ENCODE measurements at places on chromosomes 7 and 10.
A peak's percentile ranks its signal among the peaks of the same experiment; 100 is the strongest.

DNA sequence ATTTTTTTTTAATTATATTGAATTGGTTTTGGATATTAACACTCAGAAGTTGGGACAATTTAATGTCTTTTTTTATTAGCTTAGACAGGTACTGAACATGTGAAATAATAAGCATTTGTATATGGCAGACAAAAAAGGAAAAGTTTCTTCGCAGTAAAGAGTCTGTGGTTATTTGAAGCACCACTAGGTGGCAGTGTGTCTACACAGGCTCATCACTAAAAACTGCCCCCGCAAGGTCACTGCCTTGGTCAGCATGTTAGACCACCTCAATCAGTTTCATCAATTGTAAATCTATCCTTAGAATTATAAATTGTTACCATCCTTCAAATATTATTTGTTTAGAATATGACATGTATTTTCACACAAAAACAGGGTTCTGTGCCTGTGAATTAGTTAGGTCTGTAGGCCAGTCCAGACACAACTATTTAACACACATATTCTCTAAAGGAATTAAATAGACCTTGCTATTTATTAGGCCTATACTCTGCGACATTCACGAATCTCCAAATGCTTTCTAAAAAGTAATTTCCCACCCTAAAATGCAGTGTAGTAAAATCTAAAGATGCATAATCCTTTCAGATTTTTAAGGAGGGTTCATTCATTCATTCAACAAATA, 17.0 kb downstream of the PNLIPRP3 start:
- no peak for DNase-seq

GRCh38 chr10:72334825-72335393, 19.8 kb downstream of the DNAJB12 start:
- DNase-seq = peak; percentile 68

- no peak for DNase-seq
Observed at GRCh38 chr7:1651031-1651446, 19.0 kb upstream of the ELFN1 start.

DNA sequence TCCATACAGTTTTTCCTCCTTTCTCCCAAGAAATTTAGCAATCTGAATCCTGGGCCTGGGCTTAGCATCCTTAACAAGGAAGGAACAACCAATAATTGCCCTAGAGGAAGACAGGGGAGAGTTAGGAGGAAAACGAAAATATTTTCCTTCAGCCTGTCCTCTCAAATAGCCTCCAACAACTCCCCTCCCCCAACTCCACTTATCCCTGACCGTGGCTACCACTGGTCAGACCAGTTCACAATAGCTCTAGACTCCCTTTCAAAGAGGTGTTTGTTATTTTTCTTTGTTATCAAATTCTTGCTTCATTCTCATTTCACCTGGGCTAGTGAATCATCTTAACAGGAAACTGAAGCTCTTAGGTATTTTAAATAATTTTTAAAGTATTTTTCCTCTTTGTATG, 114.1 kb downstream of the CPED1 start:
- DNase-seq = no peak

GRCh38 chr7:40288827-40289226, 154.0 kb downstream of the SUGCT start:
- DNase-seq = no peak

DNA sequence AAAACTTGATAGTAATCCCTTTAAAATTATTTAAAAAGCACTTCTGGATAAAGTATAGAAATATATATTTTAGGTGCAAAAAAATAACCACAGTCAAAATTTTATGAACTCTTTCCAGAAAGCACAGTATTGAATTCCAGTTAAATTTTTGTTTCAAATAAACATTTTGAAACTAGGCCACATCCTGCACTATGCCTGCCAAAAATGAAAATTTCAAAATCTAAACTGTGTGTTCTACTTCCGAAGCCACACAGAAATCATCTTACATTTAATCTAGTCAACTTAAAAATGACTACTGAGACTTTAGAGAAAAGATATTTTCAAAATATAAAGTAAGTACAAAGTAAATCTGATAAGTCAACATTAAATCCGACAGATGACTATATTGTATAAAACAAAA, 50.0 kb downstream of the MAGI2 start:
- DNase-seq = no peak

DNA sequence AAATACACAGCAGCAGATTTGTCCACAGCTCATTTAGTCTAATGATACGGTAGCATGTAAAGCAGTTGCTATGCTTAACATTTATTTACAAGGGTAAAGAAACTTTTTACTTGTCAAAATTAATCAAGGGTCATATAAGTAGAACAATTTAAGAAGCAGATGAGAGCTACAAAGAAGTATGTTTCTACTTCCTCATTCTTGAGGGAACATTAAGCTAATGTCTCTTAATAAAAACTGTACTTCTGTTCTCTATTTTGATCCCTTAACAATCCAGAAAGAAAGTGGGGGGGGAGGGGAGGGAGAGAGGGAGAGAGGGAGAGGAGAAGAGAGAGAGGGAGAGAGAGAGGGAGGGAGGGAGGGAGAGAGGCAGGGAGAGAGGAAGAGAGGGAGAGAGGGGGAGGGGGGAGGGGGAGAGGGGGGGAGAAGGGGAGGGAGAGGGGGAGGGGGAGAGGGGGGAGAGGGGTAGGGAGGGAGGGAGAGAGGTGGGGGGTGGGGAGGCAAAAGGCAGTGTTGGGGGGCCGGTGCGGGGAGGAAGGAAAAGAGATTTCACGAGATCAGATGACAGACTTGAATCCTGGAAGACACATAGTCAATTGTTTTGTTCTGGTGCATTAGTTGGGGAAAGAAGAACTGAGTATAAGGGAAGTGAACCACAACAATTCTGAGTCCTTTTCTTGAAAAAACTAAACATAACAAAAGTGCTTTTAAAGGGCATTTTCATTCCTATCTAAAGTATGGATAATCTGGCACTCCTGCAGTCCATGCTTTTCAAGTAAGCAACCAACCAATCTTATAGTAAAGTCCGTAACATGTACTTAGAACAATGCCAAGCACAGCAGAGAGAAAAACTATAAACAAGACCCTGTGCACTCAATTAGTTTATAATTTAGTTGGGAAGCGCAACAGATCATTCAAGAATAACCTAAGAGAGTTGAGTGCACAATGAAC, 128.0 kb downstream of the USP6NL start:
- DNase-seq = no peak

DNA sequence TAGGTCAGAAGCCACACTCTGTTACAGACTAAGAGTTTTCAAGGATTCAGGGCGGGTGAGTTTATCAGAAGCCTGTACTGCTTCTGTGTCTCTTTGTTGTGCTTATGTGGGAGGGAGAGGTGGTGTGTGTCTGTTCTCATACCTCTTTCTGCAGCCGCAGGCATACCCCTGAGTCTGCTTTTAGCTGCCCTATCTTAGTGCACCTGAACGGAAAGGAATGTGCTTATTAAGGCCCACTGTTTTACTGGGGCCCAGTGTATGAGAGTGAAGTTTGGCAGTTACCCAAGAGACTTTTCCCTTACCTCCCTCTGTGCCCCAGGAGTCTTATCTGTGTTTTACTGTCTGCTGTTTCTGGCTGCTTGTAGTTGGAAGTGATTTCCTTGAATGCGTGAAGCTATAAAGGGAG, 104.3 kb downstream of the TYW1 start:
- DNase-seq = no peak

GRCh38 chr7:134962270-134962780, 24.0 kb upstream of the AGBL3 start:
- no peak for DNase-seq

DNA sequence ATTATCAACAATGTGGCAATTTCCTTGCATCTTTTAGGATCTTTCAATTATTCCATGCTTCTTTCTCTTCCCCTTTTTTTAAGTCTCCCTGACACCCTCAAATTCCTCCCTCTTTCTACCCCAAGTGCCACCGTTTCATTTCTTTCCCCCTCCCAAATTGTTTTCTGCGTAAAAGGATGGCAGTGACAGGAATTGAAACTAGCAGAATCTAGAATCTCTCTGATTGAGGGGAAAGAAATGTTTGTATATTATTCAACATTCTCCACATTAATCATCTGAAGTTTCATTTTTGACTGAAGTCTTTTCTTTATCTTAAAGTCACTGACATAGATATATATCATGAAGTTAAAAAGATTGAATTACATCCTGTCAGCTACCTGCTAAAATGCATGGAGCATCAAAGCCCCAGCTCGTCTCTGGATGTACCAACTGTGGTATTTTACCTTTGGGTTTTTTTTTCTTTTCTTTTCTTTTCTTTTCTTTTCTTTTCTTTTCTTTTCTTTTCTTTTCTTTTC, 633.5 kb downstream of the SORCS3 start:
- no peak for DNase-seq

DNA sequence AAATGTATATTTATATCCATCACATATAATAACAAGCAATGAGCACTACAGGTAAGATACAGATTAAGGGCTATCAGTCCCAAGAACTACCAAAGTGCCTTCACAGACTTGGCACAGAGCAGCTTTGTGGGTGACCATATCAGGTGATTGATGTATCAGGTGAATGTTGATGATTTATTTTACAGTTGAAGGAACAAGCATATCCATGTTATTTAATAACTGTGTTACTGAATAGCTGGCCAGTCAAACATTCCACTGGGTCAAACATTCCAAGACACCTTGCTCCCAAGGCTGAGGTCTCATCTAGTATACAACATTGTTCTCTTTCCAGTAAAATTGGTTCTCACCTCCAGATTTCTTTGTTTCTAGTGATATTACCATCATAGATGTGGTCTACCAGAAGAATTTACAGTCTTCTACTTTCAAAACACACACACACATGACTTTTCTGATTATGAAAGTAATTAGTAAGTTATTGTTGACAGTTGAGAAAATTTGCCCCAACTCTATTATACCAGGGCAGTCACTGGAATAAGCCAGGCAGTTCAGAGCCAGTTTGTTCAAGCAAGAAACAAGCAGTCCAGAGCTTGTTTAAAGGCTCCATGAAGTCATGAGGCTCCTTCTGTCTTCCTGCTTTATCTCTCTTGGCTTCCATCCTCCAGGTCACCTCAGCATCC, 68.2 kb downstream of the ELAPOR2 start:
- DNase-seq = no peak

- DNase-seq = no peak
Observed at GRCh38 chr7:102236592-102237287, 49.9 kb upstream of the SH2B2 start.

- DNase-seq = no peak
Observed at GRCh38 chr10:19946791-19947190, 130.6 kb downstream of the PLXDC2 start.

- DNase-seq = no peak
Observed at GRCh38 chr10:109933984-109934565, 10.8 kb upstream of the XPNPEP1 start.

- no peak for DNase-seq
Observed at GRCh38 chr7:132609906-132610520, 33.7 kb upstream of the PLXNA4 start.

GRCh38 chr7:132065989-132066603, 509.7 kb upstream of the PODXL start:
- DNase-seq = no peak

DNA sequence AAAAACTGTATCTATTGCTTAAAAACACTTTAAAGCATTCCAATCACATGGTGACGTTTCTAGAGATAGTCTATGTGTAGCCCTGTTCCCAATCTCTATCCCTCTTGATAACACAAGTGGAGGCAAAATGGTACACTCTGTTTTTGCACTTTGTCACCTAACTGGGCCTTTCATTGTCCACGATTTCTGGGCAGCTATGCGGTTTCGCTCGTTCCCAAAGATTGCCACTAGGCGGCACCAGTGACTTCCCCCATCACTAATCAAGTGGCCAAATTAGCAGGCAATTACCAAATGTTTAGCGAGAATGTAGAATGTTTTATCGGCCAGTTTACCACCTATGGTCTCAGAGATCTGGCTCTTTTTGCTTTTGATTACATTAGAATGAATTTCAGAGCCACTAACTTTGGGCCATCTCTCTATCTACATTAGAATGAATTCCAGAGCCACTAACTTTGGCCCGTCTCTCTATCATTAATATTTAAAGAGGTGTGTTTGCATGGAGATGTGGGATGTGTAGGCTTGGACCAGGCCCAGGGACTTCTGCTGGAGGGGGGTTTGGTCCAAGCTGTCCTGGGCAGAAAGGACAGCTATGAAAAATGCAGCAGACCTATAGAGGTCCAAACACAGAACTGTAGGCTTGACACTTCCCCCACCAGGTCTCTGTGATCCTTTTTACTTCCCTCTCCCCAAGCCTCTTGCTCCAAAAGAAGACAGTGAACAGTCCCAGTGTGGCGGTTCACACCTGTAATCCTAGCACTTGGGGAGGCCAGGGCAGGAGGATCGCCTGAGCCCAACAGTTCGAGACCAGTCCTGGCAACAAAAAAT, 90.1 kb downstream of the EPC1 start:
- DNase-seq = peak; percentile 37

DNA sequence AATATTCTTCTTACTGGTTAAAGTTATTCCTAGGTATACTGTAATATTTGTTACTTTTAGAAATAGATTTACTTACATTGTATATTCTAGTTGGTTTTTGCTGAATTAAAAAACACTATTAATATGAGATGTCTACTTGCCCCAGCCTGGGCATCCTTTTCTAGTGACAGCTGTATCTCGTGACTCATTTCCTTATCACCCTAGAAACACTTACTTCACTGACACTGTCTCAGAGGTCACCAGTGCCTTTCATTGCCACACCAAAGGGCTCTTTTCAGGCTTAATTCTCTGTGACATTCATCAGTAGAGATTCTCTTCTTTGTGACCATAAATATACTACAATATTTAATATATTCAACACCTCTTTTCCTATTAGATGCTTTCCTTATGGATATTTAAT, 194.7 kb downstream of the GALNT17 start:
- DNase-seq = no peak

DNA sequence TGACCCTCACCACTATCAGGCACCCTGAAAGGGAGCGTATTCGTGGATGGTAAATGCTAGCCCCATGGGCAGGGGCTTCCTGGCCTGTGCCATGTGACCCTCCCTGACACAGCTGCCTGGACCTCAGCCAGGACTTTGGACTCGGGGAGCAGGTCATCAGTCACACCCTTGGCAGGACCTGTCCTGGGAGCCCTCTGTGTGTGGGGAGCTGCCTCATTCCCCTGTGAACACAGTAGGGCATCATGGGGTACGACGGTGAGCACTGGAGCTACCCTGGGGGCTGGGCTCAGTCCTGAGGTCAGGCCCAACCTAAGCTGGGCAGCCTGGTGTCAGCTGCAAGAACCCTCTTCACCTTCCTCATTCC, 129.3 kb upstream of the FAM20C start:
- no peak for DNase-seq

- no peak for DNase-seq
Observed at GRCh38 chr7:101882595-101883564, 65.5 kb downstream of the CUX1 start.

GRCh38 chr10:18229826-18230225, 89.6 kb downstream of the CACNB2 start:
- DNase-seq = no peak

DNA sequence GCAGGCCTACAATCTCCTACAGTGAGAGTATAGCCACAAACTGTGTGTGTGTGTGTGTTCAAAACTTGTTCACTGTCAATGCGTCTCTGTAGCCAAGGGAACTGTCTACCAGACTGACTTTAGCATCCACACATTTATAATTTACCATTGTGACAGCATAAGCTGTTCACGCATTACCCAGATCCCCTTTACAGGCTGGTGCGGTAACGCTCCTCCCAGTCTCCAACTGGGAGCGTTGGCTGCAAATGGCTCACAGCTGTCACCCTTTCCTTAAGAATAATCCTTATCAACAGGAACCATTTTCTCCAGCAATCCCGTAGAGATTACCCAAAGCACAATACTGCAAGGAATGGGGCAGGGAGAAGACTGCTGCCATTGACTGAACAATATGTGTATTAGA, 199.5 kb downstream of the GPAM start:
- no peak for DNase-seq

GRCh38 chr10:4649471-4649870, 176.5 kb upstream of the AKR1E2 start:
- DNase-seq = no peak

- DNase-seq = no peak
Observed at GRCh38 chr10:119246862-119247549, 39.6 kb downstream of the GRK5 start.

All from stimulated activated CD8-positive, alpha-beta memory T cell treated with anti-CD3 and anti-CD28 coated beads, Interleukin-2, amount 100 ng/mL, for 1 hour (primary cell).